ENCODE measurements at places on chromosomes 2 and 18.

DNA sequence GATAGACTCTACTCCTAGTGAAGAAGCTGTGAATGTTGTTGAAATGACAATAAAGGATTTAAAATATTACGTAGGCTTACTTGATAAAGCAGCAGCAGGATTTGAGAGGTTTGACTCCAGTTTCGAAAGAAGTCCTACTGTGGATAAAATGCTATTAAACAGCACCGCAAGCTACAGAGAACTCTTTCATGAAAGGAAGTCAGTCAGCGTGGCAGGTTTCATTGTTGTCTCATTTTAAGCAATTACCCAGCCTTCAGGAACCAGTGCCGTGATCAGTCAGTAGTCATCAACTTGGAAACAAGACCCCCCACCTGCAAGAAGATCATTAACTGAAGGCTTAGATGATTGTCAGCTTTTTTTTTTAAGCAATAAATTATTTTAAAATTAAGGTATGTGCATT is 14.0 kb downstream of the USP14 start:
- no peak for DNase-seq

- DNase-seq = no peak
These were observed 10.8 kb upstream of the NAB1 start for GRCh38 chr2:190637903-190638618.

DNA sequence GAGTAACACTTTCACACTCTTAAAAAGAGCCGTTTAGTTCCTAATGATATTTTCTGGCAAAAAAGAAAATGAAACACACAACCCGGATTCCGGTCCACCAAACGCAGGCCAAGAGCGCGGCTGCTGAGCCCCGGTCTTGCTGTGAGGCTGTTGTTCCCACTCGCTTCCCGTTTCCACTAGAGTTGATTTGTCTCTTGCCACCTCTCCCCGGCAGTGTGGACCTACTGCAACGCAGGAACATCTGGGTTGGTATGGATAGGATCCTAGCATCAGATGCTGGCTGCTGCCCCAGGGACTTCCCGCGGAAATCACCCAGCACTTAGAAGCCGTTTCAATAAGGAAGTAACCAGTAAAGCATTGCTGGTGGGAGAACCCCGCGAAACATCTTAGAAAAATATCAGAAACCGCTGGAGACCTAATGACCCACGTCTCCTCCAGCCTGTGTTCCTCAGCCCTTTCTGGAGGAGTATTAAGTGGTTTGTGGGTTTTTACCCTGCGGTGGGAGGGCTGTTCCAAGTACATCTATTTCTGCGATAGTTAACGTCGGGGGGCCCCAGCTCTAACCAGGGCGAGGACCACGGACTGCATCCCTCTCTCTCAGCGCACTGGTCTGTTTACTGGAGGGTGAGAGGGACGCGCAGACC is 939 bp downstream of the DOCK10 start:
- peak; percentile 3 for DNase-seq

GRCh38 chr2:147450661-147451510 is 393.9 kb upstream of the ACVR2A start:
- no peak for DNase-seq

GRCh38 chr2:25954199-25954752 is 28.0 kb downstream of the KIF3C start:
- DNase-seq = no peak

GRCh38 chr2:65076345-65076710 is 20.1 kb downstream of the CEP68 start:
- no peak for DNase-seq

- no peak for DNase-seq
These were observed 11.4 kb downstream of the AGAP1 start for GRCh38 chr2:235505181-235505741.

- no peak for DNase-seq
These were observed 74.6 kb downstream of the ASB1 start for GRCh38 chr2:238501311-238501710.

DNA sequence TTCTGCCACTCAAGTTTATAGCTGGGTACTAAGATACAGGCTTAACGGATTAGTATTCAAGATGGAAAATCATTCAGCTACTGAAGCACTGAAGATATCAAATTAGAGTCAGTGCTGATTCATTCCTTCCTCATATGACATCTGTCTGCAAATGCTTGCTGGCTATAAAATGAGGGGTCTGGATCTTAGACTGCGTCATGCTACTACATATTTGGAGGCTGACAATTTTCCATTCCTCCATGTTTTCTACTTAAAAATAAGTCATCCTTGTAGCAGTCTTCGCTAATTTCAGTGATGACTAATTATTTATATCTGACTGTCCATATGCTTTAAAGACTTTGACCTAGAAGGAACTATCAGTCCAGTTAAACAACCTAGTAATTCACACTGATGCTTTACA is 233.4 kb downstream of the RIT2 start:
- DNase-seq = no peak

- no peak for DNase-seq
These were observed 71.5 kb upstream of the PSME4 start for GRCh38 chr2:54042341-54042740.

DNA sequence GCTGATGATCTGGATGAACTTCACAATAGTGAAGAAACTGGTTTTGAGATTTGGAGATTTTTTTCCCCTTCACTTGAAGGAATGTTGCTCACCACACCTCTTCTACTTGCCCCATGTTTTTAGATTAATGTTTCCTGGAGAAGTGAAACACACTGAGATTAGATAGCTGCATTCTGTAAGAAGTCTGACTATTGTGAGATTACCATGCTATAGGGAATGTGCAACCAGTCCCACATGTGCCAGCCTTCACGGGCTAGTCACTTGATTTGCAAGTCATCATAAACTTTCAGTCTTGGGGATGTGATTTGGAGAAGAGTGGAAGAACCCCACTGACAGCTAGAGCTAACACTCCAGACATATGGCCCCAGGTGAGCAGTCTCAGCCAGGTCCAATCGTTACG is 7.4 kb upstream of the CCNYL1 start:
- no peak for DNase-seq

- no peak for DNase-seq
These were observed 34.2 kb upstream of the YPEL5 start for GRCh38 chr2:30112561-30112960.

DNA sequence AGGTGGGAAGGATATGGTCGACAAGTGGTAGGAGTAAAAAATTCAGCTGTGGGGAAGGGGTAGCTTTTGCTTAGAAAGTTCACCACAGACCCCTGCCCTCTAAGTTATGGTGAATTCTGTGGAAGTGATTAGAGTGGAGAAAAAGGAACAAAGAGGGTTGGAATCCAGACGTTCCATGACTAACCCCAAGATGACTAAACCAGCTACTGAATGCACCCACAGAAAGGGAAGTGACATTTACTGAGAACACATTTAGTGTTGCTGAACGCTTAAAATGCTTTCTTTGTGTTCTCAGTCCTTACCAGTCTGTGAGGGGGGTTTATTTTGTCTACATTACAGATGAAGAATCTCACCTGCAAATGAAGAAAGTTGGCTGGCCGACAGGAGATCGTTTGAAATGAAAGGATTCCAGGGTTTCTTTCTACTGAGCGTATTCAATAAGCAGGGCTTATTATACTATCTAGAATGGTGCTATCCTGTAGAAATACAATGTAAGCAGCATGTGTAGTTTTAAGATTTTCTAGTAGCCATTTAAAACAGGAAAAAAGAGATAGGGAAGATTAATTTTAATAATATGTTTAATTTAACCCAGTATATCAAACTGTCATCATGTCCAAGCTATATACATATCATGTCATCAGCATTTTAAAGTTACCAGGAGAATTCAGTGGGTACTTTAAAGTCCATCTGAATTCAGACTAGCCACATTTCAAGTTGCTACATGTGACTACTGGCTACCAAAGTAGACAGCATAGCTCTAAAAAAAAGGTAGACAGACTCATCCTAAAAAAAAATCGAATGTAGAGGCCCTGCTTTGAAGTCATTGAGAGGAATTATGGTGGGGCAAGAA is 60.1 kb downstream of the LIMS1 start:
- DNase-seq = no peak

- no peak for DNase-seq
These were observed 102.8 kb downstream of the RNF144A start for GRCh38 chr2:7020059-7020458.

- peak; percentile 74 for DNase-seq
These were observed 7.0 kb downstream of the CTIF start for GRCh38 chr18:48545757-48546321.

DNA sequence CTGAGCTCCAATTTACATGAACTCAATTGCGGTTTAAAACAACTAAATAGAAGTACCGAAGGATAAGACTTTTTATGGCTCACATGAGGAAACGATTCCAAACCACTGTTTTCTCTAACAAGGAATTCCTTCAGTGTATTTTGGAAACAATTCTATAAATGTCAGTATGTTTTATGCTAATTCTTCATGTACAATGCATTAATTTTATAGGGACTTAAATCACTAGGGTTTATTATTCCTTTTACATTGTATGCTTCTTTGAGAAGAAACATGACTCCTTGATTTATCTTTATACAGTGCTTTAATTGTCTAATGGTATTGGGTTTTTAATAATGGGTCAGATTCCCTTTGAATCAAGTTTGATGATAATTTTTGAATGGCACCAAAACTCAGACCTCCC is 566.8 kb downstream of the EPHA4 start:
- no peak for DNase-seq

GRCh38 chr2:166361351-166362153 is 14.2 kb downstream of the SCN9A start:
- DNase-seq = no peak

- no peak for DNase-seq
These were observed 39.8 kb downstream of the TSHZ1 start for GRCh38 chr18:75250471-75250821.

DNA sequence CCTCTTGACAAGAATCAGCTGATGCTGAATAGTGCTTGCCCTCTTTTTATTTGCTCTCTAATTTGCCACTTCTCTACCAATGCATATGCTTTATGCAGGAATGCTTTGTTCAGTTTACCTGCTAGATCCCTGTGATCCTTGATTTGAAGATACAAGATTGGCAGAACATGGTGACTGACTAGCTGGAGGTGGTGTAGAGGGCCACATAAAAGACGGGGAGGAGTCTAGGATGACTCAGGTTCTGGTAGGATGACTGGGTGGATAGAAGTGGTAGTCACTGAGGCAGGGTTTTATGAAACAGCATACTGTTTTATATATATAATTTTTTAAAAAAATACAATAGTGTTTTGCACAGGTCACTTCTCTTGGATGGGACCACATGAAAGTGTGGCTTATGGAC is 6.3 kb upstream of the ADGRF3 start:
- DNase-seq = no peak

- DNase-seq = peak; percentile 90
These were observed 58.2 kb downstream of the MYO1B start for GRCh38 chr2:191303140-191304005.

DNA sequence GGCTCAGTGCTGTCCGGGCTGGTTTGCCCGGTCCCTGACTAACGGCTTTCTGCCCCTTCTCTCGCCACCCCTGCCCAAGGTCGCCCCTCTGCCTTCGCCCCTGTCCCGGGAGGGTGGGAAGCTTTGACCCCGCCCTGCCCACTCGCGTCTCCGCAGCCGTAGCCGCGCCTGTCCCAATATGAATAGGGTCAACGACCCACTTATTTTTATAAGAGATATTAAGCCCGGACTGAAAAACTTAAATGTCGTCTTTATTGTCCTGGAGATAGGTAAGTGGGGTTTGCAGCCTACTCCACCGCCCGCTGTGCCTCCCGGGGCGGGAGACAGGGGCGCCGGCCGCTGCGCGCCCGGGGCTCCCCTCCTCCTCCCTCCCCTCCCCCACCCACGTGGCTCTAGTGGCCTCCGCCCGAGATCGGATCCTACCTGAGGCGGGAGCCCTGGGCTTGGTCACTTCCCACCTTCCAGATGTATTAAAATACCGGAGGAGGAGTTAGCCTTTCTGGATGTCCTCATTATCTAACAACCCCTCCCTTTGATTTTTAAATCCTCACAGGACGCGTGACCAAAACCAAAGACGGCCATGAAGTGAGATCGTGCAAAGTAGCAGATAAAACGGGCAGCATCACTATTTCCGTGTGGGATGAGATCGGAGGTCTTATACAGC is 633 bp downstream of the NABP1 start:
- no peak for DNase-seq

GRCh38 chr2:135829378-135830135 is 7.4 kb downstream of the LCT start:
- no peak for DNase-seq

DNA sequence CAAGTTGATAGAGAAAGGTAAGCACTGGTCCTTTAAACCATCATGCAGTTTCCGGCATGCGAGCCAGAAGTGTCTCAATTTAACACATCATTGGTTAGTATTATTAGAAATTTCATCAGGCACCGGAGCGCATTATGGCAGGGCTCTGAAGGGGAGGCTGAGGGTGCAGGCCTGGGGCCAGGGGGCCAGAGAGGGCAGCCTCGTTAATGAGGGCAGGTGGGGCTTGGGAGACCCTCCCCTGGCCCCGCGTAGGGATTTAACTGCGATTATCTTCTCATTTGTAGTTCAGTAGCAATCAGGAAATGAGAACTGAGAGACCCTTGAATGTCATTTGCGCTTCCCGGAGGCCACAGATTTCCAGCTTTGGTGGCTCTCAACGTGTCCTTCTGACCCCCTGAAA is 246.4 kb downstream of the KLHL29 start:
- DNase-seq = no peak

- DNase-seq = no peak
These were observed 60.8 kb downstream of the KIAA2012 start for GRCh38 chr2:202133909-202134265.

DNA sequence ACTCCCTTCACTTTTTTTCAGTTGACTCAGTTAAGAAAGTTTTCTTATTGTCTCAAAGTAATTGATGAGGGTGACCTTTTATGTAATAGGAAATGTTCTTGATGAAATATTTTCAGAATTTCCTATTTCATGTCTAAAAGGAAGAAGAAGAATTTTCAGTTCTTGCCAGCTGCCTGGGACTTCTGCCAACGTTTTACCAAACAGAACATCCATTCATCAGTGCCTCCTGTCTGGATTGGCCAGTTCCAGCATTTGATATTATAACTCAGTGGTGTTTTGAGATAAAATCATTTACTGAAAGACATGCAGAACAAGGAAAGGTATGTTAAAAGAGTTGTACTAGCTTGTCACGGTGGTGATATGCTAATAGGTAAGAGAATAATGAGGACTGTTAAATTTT is 104.7 kb upstream of the MYO3B start:
- no peak for DNase-seq

- DNase-seq = no peak
These were observed 137.1 kb downstream of the ZEB2 start for GRCh38 chr2:144382849-144383248.

DNA sequence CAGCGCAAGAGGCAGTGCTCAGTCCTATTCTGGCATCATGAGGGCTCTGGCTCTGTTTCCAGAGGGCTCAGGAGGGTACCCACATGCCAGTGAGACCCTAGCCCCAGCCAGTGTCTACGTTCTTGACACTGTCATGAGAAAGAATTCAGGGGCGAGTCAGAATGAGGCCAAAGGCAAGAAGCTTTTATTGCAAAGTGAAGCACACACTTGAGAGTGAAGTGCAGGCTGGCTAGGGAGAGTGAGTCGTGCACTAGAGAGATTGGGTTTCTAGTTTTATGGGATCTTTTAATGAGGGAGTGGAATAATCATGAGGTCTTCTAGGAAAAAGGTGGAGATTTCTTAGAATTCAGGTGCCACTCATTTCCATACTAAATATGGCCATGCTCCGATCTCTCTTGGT is 164.1 kb downstream of the DCDC2C start:
- peak; percentile 86 for DNase-seq
